Cortex of kidney (tissue), 1 donor: ENCODE measurements at places on chromosomes 6 and 20.

GRCh38 chr20:43973671-43974450 is 59.2 kb downstream of the TOX2 start:
- DNase-seq = no peak

DNA sequence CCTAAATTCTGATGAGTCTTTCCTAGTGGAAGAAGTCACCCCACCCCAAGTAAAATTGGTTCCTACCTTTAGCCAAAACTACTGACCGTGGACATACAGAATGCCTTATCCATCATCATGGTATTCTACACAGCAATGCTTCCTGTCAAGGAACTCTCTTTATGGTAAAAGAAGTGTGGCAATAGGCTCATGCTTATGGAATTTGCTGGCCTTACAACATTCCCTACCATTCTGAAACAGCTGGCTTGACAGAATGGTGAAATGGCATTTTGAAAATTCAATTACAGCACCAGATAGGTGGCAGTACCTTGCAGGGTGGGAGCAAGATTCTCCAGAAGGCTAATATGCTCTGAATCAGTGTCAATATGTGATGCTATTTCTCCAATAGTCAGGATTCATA is 41.8 kb upstream of the BACH2 start:
- DNase-seq = no peak

GRCh38 chr20:33490934-33491656 is 1.2 kb downstream of the CBFA2T2 start:
- DNase-seq = no peak

GRCh38 chr20:58059260-58059544 is 169.3 kb downstream of the ANKRD60 start:
- DNase-seq = no peak

GRCh38 chr6:11650711-11651110 is 113.2 kb downstream of the TMEM170B start:
- no peak for DNase-seq

GRCh38 chr20:44079291-44079690 is 107.7 kb downstream of the JPH2 start:
- no peak for DNase-seq

DNA sequence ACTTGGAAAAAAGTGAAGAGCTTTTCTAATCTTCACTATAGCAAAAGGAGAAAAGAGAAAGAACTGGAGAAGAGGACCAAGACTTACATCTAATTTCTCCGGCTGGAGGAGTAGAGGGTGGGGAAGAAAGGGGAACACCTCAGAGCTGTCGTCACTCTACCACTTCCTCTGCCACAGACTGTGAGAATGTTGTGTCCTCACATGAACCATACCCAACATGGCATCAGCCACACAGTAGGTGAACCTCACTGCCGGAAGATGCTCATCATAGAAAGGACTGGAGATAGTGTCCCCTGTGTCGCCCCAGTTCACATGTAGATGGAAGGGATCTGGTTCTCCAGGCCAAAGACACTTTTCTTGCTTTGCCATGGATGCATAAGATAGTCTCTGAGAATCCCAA is 604.4 kb upstream of the NOX3 start:
- DNase-seq = no peak

DNA sequence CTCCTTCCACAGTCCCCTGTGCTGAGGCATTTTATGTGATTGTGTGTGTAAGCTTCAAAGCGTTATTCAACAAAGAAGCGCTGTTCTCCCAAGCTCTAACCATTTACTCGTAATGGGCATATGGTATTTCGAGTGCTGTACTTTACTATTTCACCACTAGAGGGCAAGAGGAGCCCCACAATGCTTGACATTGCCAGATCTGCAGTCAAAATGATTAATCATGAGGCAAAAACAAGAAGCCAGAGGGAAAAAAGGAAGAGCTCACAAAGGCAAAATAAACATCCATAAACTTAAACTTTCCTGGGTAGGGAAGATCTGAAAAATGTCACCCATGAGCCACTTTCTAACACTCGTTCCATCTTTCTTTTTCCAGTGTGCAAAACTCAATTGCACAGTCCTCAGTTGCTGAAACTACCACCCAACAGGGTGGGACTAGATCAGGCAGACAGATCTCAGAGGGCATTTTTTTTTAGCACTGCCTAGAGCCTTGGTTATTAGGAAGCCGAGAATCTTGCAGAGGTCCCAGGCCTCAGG is 215.0 kb upstream of the PLCB4 start:
- DNase-seq = no peak

DNA sequence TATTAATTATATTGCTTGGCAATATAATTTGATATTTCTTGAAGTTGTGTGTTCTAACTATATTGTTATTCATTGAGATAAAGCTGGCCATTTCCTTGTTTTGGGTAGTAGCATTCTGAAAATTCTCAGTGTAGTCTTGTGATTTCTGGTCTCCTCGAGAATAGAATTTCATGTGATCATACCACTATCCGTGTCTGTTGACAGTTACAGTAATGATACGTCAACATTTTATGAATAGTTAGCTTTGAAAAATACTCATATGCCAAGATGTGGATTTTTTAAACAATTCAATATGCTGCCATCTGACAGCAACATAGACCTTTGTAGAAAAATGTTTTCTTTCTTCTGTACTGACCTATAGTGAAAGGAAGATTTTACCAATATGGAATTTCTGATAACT is 723.7 kb upstream of the SLC35B3 start:
- no peak for DNase-seq
